ENCODE measurements at places on chromosomes 16 and 17. TPM values are rescaled to one million over a fixed set of nuclear protein-coding genes. Genes with fewer than 3 reads are reported as not detected.

- DNase-seq, result no peak
Measured at GRCh38 chr16:68396481-68396880, 51.8 kb downstream of the SMPD3 start.

DNA sequence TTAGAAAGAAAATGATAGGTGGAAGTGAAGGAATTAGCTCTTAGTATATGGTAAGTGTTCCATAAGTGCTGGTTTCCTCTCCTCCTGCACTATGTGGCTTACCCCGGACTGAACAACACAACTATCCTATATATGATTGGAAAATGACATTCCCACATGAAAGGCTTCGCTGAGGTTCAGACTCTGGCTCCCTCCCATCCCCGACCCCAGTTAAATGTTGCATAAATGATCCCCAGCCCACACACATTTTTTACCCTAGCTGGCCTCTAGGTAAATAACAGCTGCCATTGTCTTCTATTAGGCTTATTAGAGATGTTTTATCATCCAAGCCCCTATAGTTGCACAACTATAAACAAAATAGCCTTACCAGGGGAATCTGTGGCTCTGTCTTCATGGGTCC, 495.6 kb upstream of the CDH11 start:
- DNase-seq, result no peak

GRCh38 chr17:44546671-44547606, 10.3 kb upstream of the FZD2 start:
- no peak for DNase-seq

DNA sequence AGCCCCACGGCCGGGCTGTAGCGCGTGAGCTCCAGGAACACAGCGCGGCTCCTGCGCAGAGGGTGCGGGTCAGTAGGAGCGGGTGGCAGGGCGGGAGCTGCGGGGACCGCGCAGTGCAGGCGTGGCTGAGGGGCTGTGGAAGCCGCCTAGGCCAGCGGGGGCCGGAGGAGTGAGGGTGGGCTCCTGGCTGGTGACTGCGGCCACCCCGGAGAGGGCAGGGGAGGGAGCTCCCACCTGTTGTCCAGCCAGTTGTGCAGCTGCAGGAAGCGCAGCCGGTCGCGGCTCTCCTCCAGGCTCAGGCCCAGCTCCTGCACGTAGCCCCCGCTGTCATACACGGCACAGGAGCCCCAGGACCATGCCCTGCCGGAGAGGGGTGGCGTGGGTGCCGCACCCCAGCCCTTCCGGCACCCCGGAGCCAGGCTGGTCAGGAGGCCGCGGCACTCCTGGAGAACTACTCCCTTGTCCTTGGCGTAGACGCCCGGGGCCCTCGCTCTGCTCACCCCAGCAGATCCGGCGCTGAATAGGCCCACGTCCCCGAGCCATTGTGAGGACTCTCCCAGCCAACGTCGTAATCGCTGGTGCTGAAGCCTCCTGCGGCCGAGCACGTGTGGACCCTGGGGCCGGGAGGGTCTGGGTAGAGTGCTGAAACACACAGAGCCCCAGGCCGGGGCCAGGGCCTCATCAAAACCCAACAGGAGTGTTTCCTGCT, 43.9 kb downstream of the TSC2 start:
- DNase-seq, result no peak

- DNase-seq, result no peak
Measured at GRCh38 chr16:75486014-75486675, 9.1 kb downstream of the CHST6 start.

DNA sequence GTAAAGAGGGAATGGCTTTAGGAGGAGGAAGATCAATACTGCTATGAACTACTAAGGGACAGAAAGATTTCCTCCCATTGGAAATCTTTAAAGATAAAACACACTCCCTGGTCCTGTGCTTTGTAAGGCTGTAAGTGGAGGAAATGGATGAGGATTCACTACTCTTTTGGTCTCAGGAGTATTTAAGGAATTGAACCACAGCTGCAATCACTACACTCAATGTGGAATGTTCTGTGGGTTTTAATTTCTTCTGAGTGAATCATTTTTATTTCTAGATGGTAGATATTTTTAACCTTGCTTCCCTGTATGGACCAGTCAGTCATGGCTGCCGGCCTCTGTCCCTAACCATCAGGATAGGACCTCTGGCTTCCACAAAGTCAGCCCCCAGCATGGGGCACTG, 65.6 kb downstream of the SDR42E1 start:
- no peak for DNase-seq

- DNase-seq, result no peak
Measured at GRCh38 chr16:1965396-1966001, 873 bp upstream of the RPS2 start.

DNA sequence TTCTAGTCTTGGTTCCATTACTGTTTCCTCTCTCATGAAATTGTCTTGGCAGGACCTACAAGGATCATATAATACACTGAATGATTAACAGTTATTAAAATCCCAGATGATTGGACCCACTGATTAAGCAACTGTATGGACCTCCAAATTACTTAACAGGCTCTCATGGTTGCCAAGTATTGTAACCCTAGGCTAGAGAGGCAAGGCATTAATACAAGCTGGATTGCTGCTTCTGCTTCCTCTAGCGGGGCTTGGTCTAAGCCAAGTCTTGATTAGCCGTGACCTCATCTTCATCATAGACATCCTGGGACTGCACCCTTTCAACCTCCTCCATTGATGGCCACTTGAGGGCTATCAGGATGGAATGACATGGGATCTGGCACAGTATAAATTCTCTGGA, 46.9 kb downstream of the SYCE1L start:
- no peak for DNase-seq

GRCh38 chr17:39461926-39462569, 762 bp downstream of the CDK12 start:
- no peak for DNase-seq

- DNase-seq, result no peak
Measured at GRCh38 chr16:10178080-10178479, 4.1 kb downstream of the GRIN2A start.

- no peak for DNase-seq
Measured at GRCh38 chr17:82399041-82399441, 19.1 kb upstream of the HEXD start.

DNA sequence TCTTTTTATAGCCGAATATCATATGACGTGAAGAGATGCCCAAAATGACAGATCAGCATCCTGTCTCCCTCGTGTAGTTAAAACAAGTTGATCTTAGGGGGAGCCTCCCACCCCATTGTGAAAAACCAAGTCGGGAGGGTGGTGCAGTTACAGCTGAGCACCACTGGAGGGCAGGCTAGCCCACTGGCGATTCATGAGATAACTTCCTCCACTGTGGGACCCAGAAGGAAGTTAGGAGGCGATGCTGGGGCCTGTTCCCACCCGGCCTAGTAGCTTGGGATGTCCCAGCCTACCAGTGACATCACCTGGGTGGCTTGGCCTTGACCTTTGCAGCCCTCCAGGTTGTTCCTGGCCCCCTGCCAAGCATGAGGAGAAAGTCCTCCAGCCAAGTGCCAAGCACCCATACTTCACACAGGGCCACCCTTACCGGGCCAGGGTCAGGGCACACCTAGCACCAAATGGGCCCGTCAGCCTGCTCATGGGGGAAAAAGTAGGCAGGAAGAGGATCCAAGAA, 8.1 kb upstream of the CPNE2 start:
- no peak for DNase-seq

GRCh38 chr17:4559966-4560365, 411 bp downstream of the GGT6 start:
- DNase-seq, result no peak

- DNase-seq, result peak; percentile 30
Measured at GRCh38 chr17:66764506-66764905, 70.4 kb upstream of the CACNG5 start.

DNA sequence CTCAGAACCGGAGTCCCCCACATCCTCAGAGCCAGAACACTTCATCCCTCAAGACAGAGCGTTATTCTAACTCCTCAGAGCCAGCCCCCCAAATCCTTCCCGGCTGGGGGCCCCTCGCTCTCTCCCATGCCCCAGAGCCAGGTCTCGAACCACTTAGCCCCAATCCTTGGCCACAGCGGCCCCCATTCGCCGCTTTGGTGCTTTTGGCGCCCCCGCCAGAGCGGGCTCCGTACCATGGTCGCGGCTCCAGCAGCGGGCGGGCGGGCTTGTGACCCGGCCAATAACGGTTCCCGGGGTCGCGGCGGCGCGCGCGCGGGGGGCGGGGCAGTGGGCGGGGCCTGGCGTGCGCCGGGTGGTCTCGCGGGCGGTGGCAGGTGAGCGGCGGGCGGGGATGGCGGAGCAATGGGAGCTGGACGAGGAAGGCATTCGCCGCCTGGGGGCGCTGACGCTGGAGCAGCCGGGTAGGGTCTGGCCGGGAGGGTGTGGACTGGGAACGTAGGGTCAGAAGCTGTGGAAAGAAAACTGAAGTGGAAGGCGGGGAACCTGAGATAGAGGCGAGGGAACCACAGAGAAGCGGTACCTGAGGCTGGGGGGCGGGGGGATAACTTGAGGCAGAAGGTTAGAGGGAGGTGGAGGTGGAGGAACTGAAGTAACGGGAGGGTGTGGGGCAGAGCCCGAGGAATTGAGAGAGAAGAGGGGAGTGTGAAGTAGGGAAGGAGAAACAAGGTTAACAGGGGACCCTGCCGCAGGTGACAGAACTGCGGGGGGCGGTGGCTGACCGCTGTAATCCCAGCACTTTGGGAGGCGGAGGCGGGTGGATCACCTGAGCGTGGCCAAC, at the start of the genes KCTD19 and LRRC36:
TSS of gene KCTD19 (minus strand) at position 270 of the 838 bp plus-strand sequence. CDS start at position 236, 34 bp downstream.
TSS of gene LRRC36 (plus strand) at position 344 of the 838 bp plus-strand sequence. CDS start at position 392, 48 bp downstream.
- DNase-seq, result peak; percentile 91

GRCh38 chr16:29834079-29834478, 13.8 kb downstream of the MVP start:
- DNase-seq, result no peak

GRCh38 chr16:67158637-67159600, 790 bp downstream of the TRADD start:
- DNase-seq, result no peak

DNA sequence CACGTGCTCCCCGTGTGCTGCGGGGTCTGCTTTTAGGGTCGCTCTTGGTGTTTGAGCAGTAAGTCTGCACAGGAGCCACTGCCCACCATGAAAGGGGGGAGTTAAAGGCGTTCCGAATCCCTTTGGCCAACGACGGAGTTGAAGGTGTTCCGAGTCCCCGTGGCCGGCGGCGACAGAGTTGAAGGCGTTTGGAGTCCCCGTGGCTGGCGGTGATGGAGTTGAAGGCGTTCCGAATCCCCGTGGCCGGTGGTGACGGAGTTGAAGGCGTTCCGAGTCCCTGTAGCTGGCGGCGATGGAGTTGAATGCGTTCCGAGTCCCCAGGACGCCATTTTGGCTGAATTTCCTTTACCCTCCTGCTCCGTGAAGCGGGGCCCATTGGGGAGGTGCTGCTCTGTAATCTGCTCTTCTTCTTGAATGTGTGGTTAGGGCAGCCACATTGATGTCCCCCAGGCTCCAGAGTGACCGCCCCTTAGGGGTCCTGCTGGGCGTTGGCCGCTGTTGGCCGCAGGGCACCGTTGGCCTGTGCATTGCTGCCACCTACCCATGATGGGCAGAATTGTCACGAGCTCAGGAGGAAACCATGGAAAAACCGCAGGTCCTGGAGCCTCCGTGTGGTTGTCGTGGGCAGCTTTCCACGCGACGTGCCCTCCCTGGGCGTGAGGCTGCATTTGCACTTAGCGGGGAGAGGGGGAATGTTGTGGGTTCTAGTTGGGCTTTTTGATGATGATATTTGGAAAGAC, 73.7 kb upstream of the ZNF750 start:
- no peak for DNase-seq

DNA sequence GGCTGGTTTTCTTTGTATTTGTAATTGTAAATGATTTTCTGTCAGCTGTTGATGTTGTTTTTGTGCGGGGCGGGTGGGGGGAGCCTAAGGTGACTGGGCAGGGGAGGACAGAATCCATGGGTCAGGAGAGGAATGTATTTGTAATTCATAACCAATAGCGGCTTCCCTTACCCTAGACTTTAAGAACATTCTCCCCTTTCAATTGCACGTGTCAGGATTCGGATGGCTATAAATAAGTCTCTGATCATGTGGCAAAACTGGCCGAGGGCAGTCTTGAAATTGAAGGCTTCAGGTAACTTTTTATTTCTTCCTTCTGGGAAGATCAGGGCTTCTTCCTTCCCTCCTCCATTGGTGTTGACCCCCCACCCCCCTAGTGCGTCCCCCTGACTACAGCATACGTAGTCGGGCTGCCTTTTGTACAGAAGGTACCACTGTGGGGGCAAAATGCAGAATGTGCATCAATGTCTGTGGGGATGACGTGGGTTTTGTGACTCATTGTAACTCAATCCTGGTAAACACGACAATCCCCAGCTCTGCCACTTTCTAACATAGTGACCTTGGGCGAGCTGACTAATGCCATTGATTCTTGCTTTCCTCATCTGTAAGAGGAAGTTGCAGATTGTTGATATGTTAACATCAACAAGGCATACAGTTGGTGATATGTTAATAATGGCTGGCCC, 16.2 kb downstream of the MARCHF10 start:
- DNase-seq, result no peak

- DNase-seq, result no peak
Measured at GRCh38 chr16:35642322-35642835, 2183.0 kb downstream of the TP53TG3F start.

DNA sequence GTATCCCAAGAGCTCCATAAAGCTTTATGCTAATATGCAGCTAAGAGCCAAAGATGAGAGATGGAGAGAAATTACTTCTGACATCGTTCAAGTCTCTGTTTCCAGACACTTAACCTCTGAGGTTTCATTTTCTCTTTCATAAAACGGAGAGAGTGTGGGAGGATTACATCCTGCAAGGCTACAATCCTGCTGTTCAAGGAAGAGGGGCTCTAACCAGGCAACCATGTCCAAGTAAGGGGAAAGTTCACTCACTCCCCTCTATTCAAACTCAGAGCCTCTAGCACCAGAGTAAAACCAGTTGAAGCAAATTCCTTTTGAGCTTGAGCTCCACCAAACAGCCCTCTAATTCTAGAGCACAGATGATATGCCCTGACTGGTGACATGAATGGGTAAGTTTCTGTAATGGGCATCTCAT, 397.4 kb downstream of the NPIPA8 start:
- no peak for DNase-seq

GRCh38 chr17:80095038-80095843, 6.1 kb upstream of the GAA start:
- peak; percentile 89 for DNase-seq

GRCh38 chr17:82932518-82933310, 92.9 kb upstream of the ZNF750 start:
- peak; percentile 71 for DNase-seq

DNA sequence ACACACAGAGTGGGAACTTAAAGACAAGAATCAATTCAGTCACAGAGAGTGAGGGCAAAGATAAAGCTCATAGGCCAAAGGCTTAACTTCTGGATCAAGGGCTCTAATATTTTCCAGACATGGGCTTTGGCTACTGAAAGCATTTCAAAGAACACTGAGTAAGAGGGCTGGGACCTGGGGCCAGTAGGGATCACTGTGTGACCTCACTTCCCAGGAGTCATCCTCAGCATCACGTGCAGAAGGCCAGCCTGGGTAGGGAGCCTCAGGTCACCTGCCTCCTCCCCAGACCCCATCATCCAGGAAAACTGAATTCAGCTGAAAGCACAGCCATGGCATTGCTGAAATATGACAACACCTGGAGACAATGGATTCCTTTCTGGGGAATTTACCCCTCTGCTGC, 163.5 kb downstream of the RAB11FIP4 start:
- DNase-seq, result no peak

Gene SLC22A31
- 0.35 TPM for total RNA-seq

Gene IGSF6
- total RNA-seq, result 14.7 TPM

Gene DOC2A
- 0.42 TPM for total RNA-seq

Gene LASP1
- 172 TPM for total RNA-seq

Gene NDRG4
- 2.8 TPM for total RNA-seq

Gene CTCF
- total RNA-seq, result 26.2 TPM

Gene GRB7
- 0.29 TPM for total RNA-seq

Gene GAST
- not detected for total RNA-seq

Gene CES1
- 401 TPM for total RNA-seq

Gene AHSP
- total RNA-seq, result not detected

Gene TBC1D3G
- not detected for total RNA-seq

Gene OR1E1
- not detected for total RNA-seq

Gene SKAP1
- 1.1 TPM for total RNA-seq

Data from mesenteric fat pad (tissue), 1 donor.